Kidney (tissue), 22 donors: ENCODE measurements at places on chromosomes 5 and 9. TPM values are rescaled to one million over a fixed set of nuclear protein-coding genes. Genes with fewer than 3 reads are reported as not detected.

- DNase-seq = no peak
Measured at GRCh38 chr5:76269932-76270610, 133.0 kb upstream of the IQGAP2 start.

- DNase-seq = peak; percentile 84
Measured at GRCh38 chr5:16736158-16736995, 119.6 kb upstream of the RETREG1 start.

GRCh38 chr5:139774980-139775661 is 20.5 kb upstream of the PSD2 start:
- peak; percentile 77 for DNase-seq

GRCh38 chr9:136995772-136996311 is 526 bp downstream of the CLIC3 start:
- no peak for DNase-seq

Gene TYRP1
- total RNA-seq = 0.41 TPM

Gene ENTPD8
- total RNA-seq = 5.2 TPM

Gene FOXD1
- 5.9 TPM for total RNA-seq

Gene ECSCR
- total RNA-seq = 34.9 TPM

Gene PCAT7
- total RNA-seq = 0.28 TPM
